Activated T-cell treated with anti-CD3 and anti-CD28 coated beads, Interleukin-2, amount 50 U/mL, for 72 hours (primary cell): ENCODE measurements at places on chromosomes 2 and 18. TPM values are rescaled to one million over a fixed set of nuclear protein-coding genes. Genes with fewer than 3 reads are reported as not detected.

The MATN3 gene
- total RNA-seq = not detected

The DPP10 gene
- not detected for total RNA-seq

GRCh38 chr2:236603361-236604015, 33.9 kb downstream of the ACKR3 start:
- H3K27me3 ChIP-seq = peaks cover 26% of the 10 kb centered on the region
- no peak overlapping the region for H3K4me3 ChIP-seq
- no peak for DNase-seq
- no peaks in the 10 kb centered on the region for H3K36me3 ChIP-seq
- H3K27ac ChIP-seq = no peak overlapping the region
- H3K4me1 ChIP-seq = peaks cover 6% of the 10 kb centered on the region

GRCh38 chr2:181141676-181142075, 161.3 kb downstream of the UBE2E3 start:
- H3K27me3 ChIP-seq = no peaks in the 10 kb centered on the region
- no peak for DNase-seq
- peaks cover 8% of the 10 kb centered on the region for H3K36me3 ChIP-seq
- peaks cover 73% of the 10 kb centered on the region for H3K4me1 ChIP-seq
- peak overlapping the region; percentile 78 for H3K4me3 ChIP-seq

DNA sequence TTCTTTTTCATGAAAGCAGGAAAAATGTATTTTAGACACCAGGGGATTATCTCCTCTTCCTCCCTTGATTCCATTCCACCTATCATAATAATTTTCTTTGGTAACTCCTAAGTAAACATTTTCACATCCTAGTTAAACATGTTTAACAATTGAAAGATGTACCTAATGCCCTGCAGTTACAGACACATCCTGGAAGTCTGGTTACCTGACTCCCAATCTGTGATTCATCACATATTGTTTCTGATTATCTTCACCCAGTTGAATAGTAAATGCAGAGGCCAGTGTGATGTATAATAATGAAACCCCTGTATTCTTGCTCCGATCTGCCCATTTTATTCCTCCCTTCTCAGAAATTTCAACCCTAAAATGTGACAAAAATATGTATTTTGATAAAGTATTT, 1237.6 kb upstream of the LRRTM1 start:
- no peaks in the 10 kb centered on the region for H3K36me3 ChIP-seq
- no peak overlapping the region for H3K4me3 ChIP-seq
- H3K27me3 ChIP-seq = no peaks in the 10 kb centered on the region

- peaks cover 2% of the 10 kb centered on the region for H3K36me3 ChIP-seq
- no peaks in the 10 kb centered on the region for H3K4me1 ChIP-seq
- H3K27me3 ChIP-seq = peaks cover 11% of the 10 kb centered on the region
- no peak overlapping the region for H3K27ac ChIP-seq
Observed at GRCh38 chr2:1802469-1803216, 58.3 kb upstream of the PXDN start.

- H3K27me3 ChIP-seq = no peaks in the 10 kb centered on the region
- no peak overlapping the region for H3K4me3 ChIP-seq
- H3K4me1 ChIP-seq = no peaks in the 10 kb centered on the region
- no peak for DNase-seq
Observed at GRCh38 chr2:75959724-75960471, 249.2 kb upstream of the GCFC2 start.

GRCh38 chr2:202185156-202185555, 53.2 kb downstream of the SUMO1 start:
- peaks cover 19% of the 10 kb centered on the region for H3K27me3 ChIP-seq
- H3K36me3 ChIP-seq = no peaks in the 10 kb centered on the region
- no peaks in the 10 kb centered on the region for H3K4me1 ChIP-seq
- H3K4me3 ChIP-seq = no peak overlapping the region
- no peak overlapping the region for H3K27ac ChIP-seq
- no peak for DNase-seq

GRCh38 chr18:58605027-58606020, 23.6 kb downstream of the ALPK2 start:
- H3K4me1 ChIP-seq = peaks cover 66% of the 10 kb centered on the region
- DNase-seq = peak; percentile 79
- H3K27me3 ChIP-seq = peaks cover 6% of the 10 kb centered on the region
- peak overlapping the region; percentile 53 for H3K4me3 ChIP-seq

The C1GALT1C1L gene
- not detected for total RNA-seq

DNA sequence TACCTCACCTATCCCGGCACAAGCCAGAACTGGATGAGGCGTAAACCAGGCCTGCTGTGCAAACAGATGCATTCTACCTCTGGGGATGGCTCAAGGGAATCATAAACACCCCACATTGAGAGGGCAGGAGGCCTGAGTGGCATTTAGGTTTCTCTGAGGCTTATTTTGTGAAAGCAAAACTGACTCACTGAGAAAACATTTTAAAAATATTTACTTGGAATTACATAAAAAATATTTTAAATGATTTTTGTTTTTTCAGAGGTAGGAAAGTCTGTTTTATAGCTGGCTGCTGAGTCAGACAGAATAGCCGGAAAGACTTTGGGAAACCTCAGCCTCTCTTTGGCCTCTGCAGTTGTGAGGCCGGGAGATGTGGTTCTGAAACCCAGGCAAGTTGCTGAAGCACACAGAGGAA, 244.1 kb downstream of the NCKAP5 start:
- no peak overlapping the region for H3K27ac ChIP-seq
- DNase-seq = no peak

GRCh38 chr2:88530081-88530480, 77.6 kb upstream of the FOXI3 start:
- no peak overlapping the region for H3K4me3 ChIP-seq
- DNase-seq = no peak
- no peaks in the 10 kb centered on the region for H3K4me1 ChIP-seq

GRCh38 chr2:5730386-5730785, 38.2 kb downstream of the SOX11 start:
- H3K36me3 ChIP-seq = no peaks in the 10 kb centered on the region
- H3K27me3 ChIP-seq = peaks cover 6% of the 10 kb centered on the region
- no peaks in the 10 kb centered on the region for H3K4me1 ChIP-seq
- no peak overlapping the region for H3K4me3 ChIP-seq

GRCh38 chr2:7510353-7510752, 593.1 kb downstream of the RNF144A start:
- no peak overlapping the region for H3K27ac ChIP-seq
- peaks cover 27% of the 10 kb centered on the region for H3K36me3 ChIP-seq
- no peaks in the 10 kb centered on the region for H3K27me3 ChIP-seq
- peaks cover 52% of the 10 kb centered on the region for H3K4me1 ChIP-seq
- no peak for DNase-seq

DNA sequence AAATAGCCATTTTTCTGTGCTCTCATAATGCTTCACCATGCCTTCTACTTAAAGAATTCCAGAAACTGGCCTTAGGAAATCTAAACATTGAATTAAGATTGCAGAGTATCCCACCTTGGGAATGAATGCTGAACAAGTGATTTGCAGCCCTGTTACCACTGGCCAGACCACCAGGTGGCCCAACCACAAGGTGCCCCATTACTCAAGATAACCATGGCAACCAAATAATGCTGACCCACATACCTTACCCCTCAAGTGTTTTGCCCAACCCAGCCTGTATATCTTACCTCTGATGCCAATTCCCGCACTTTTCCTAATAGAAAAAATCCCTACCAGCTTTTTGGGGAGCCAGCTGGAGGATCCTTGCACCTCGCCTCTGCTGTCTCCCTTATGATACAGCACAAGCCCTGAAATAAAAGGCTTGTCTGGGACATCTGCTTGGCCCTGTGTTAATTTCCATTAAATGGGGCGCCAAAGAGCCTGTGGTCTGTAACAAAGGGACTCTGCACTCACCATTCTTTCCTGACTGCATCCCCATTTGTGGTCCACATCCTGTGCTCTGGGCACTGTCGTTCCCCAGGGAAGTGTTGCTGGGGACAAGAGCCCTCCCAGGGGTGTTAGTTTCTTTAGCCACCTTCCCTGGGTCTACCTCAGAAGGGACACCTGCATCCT, 17.3 kb upstream of the KCNF1 start:
- no peak for DNase-seq
- H3K27me3 ChIP-seq = peaks cover 34% of the 10 kb centered on the region
- H3K36me3 ChIP-seq = no peaks in the 10 kb centered on the region
- no peaks in the 10 kb centered on the region for H3K4me1 ChIP-seq
- H3K4me3 ChIP-seq = no peak overlapping the region

DNA sequence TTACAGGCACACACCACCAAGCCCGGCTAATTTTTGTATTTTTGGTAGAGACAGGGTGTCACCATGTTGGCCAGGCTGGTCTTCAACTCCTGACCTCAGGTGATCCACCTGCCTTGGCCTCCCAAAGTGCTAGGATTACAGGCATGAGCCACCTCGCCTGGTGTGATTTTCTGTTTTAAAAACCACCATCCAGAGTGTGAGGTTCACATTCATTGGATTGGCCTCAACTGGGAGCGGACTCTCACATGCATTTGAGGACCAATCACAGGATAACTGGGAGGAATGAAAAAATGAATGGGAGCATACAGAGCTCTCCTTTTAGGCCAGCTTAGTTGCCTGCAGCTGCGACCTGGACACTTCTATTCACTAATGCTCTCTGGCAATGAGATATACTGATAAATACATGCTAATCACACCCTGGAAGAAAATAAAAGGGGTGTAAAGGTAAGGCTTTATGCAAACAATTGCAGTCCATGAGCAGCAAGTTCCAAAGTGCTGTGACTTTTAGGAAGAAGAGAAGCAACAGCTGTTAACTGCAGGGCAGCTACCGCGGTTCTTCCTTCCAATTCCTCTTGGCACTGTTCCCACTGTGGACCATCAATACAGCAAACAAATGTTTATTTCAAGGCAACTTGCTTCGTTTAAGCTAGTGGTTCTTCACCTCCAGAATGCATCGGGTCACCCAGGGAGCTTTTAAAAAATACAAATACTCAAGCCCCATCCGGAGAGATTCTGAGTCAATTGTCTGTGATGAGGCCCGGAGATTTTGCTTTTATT, 49.5 kb upstream of the FZD5 start:
- no peak for DNase-seq
- no peaks in the 10 kb centered on the region for H3K36me3 ChIP-seq
- no peak overlapping the region for H3K4me3 ChIP-seq
- H3K4me1 ChIP-seq = no peaks in the 10 kb centered on the region
- no peak overlapping the region for H3K27ac ChIP-seq

- H3K4me3 ChIP-seq = no peak overlapping the region
- no peak for DNase-seq
- no peak overlapping the region for H3K27ac ChIP-seq
Observed at GRCh38 chr2:190136259-190136658, 73.7 kb upstream of the MSTN start.

The SERPINB5 gene
- total RNA-seq = not detected

GRCh38 chr2:7094231-7094741, 177.1 kb downstream of the RNF144A start:
- H3K4me1 ChIP-seq = peaks cover 10% of the 10 kb centered on the region
- no peak for DNase-seq
- H3K27ac ChIP-seq = no peak overlapping the region
- H3K36me3 ChIP-seq = no peaks in the 10 kb centered on the region
- H3K27me3 ChIP-seq = no peaks in the 10 kb centered on the region

The LYG1 gene
- total RNA-seq = 0.83 TPM

DNA sequence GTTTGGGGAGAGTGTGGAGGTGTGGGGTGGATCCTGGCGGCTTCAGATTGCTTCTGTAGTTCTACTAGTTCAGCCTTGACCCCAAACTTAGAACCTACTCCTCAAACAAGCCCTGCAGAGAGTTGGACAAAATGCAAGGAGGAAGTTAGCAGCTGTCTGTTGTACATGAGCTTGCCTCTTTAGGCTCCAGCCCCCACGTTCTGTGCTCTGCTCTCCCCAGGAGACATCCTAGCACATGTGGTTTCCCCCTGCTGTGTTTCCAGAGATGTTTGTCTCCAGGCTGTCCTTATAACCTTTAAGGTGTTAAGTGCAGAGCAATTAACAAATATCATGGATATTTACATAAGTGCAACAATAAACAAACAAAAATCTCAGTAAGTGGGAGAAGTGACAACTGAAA, 111.1 kb downstream of the ACOXL start:
- no peaks in the 10 kb centered on the region for H3K36me3 ChIP-seq
- peaks cover 63% of the 10 kb centered on the region for H3K27me3 ChIP-seq
- H3K27ac ChIP-seq = no peak overlapping the region
- peaks cover 81% of the 10 kb centered on the region for H3K4me1 ChIP-seq

DNA sequence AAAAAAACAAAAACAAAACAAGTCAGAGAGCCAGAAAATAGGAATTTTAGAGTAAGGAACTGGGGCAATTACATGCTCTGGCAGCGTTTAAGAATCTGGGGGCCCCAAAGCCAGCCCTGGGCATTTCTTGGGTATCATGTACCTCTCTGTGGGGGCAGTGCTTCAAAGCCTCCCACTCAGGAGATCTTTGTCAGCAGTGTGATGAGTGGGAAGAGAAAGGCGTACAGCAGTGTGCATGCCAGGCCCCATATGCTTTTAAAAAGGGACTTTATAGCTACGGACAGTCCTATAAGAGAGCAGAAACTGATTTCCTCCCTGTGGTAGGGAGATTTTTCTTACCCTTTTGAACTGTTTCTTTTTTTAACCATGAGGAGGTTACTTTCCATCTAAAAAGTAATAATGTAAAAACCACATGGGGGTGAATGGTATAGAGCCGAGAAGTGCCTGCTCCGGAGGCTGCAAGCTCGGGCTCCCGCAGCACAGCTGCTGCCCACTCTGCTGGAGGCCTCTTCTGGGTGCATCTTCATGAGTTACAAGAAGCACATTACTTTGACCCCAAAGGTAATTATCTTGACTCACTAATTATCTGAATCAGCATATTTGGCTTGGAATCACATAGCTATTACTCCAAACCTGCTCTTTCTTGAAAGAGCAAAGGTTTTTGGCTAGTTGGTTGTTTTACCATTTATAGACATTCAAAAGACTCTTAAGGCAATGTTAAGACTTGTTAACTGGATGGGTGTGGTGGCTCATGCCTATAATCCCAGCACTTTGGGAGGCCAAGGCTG, 46.4 kb downstream of the PROC start:
- no peak overlapping the region for H3K27ac ChIP-seq
- H3K4me3 ChIP-seq = no peak overlapping the region
- H3K36me3 ChIP-seq = no peaks in the 10 kb centered on the region
- no peaks in the 10 kb centered on the region for H3K27me3 ChIP-seq
- no peak for DNase-seq

GRCh38 chr2:204680576-204680975, 135.3 kb downstream of the PARD3B start:
- no peaks in the 10 kb centered on the region for H3K36me3 ChIP-seq
- H3K4me1 ChIP-seq = no peaks in the 10 kb centered on the region
- no peak overlapping the region for H3K4me3 ChIP-seq
- H3K27ac ChIP-seq = no peak overlapping the region
- no peaks in the 10 kb centered on the region for H3K27me3 ChIP-seq

- no peak overlapping the region for H3K27ac ChIP-seq
- H3K4me1 ChIP-seq = peaks cover 10% of the 10 kb centered on the region
- no peaks in the 10 kb centered on the region for H3K27me3 ChIP-seq
- no peak for DNase-seq
Observed at GRCh38 chr2:197878792-197879191, 74.4 kb downstream of the PLCL1 start.

GRCh38 chr18:55403421-55403949, 184.5 kb downstream of the TCF4 start:
- H3K27me3 ChIP-seq = peaks cover 14% of the 10 kb centered on the region
- no peak for DNase-seq
- no peak overlapping the region for H3K27ac ChIP-seq
- H3K4me1 ChIP-seq = peaks cover 12% of the 10 kb centered on the region
- no peaks in the 10 kb centered on the region for H3K36me3 ChIP-seq

GRCh38 chr2:3177891-3178577, 199.6 kb downstream of the EIPR1 start:
- DNase-seq = no peak
- H3K4me3 ChIP-seq = no peak overlapping the region
- no peaks in the 10 kb centered on the region for H3K4me1 ChIP-seq
- H3K36me3 ChIP-seq = no peaks in the 10 kb centered on the region
